ENCODE measurements at places on chromosomes 12 and 14.

- DNase-seq, result no peak
Measured at GRCh38 chr14:76034566-76034965, 49.0 kb downstream of the IFT43 start.

DNA sequence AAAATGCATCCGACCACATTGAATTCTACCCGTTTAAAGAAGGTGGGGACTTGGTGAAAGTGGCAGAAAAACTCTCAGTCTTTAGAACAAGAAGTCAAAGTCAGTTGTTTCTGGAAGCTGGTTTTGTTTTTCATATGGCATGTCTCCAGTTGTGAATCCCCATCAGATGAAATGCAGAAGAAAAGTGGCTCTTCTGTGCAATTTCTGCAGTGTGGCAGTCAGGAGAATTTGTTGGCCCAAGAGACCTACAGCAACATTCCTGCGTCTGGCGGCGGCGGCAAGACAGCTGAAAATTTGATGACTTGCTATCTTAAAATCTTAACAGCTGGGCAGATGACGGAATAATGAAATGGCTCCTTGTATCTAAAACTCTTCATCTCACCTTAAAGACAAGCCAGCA is 201.5 kb downstream of the FOXN3 start:
- DNase-seq, result no peak

DNA sequence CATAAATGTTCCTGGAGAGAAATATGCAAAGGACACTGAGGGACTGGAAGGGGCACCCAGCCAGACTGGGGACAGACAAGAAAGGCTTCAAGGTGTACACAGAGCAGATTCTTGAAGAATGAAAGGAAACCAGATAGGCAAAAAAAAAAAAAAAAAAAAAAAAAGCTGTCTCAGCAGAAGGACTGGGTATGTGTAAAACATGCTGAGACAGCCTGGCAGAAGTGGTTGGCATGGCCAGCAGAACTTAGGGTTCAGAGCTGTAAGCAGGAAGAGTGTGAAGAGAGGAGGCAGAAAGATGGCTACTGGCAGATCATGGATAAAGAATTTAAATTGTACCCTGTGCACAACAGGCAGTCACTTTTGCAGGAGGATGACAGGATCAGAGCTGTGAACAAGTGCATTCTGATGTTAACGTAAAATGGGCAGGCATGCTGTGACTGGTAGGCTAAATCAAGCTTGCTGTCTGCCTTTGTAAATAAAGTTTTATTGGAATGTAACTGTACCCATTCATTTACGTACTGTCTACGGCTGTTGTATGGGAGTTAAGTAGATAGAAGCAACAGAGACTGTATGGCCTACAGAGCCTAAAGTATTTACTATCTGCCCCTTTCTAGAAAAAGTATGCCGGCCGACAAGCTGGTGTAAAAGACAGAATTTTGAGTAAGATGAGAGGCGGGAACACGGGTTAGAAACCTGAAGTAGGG is 42.2 kb downstream of the UBR7 start:
- no peak for DNase-seq

DNA sequence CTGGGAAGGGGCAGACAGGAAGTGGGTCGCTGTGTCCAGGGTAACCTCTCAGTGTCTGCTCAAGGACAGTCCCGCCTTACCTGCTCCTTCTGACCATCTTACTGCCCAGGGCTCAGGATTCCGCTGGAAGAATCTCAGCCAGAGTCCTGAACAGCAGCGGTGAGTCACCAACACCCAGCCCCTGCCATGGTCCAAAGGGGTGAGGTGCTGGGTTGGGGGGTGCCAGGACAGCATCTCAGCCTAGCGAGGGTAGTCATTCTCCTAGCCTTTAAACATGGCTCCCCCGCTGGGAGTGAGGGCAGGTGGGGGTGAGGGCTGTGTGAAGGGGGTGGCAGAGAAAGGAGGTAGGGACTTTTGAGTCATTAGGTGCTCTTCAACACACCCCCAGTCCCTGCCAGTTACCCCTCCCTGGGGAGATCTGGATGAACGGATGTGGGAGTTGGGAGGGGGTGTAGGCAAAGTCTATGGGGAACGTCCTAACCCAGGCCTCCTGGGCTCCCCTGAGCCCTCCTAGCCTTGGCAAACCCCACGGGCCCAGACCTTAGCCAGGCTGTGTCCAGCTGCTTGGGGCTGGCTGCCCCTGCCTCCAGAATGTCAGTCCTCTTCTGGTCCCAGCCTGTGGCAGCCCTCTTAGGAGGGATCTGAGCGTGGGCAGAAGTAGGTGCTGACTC is 2.5 kb downstream of the TAMALIN start:
- DNase-seq, result no peak

Data from AG08396 (cell line).